ENCODE measurements at places on chromosomes 4 and X.
A peak's percentile ranks its signal among the peaks of the same experiment; 100 is the strongest.

DNA sequence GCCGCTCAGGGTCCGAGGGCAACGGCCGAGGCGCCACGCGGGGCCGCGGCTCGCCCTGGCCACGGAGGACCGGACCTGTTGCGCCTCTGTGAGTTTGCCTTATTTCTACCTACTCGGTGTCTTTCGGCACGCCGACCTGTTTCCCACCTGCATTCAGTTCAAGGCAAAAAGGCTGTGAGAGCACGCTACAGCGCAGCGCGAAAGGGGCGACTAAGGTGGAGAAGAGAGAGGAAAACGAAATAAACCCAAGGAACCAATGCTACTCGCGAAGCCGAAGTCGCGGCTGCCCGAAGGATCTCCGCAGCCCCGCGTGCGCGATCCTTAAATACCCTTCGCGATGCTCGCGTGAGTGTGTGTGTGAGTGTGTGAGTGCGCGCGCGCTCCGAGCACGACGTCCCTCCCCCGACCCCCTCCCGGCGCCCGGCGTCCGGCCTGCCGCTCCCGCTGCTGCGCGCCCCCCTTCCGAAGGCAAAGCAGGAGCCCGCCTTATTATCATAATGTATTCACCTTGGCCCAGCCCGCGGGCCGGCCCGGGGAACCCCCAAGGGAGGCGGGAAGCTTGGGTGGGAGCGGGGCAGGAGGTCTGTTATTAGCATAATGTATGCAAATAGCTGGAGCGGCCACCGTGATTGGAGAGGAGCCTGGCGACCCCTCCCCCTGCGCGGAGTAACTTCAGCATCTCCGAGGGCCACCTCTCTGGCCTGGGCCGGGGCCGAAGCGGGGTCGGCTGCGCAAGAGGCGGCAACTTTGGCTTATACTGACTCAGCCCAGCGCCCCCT is at the start of gene COL25A1:
Gene COL25A1 (minus strand): TSS at position 298 of the 779 bp plus-strand sequence.
- no peak for DNase-seq

- no peak for DNase-seq
These were observed 203.8 kb downstream of the AASDH start for GRCh38 chr4:56183344-56183959.

GRCh38 chrX:131723646-131724045 is 179.8 kb downstream of the OR13H1 start:
- DNase-seq, result no peak

- DNase-seq, result no peak
These were observed 1310.8 kb upstream of the AGA start for GRCh38 chr4:178752954-178753525.

DNA sequence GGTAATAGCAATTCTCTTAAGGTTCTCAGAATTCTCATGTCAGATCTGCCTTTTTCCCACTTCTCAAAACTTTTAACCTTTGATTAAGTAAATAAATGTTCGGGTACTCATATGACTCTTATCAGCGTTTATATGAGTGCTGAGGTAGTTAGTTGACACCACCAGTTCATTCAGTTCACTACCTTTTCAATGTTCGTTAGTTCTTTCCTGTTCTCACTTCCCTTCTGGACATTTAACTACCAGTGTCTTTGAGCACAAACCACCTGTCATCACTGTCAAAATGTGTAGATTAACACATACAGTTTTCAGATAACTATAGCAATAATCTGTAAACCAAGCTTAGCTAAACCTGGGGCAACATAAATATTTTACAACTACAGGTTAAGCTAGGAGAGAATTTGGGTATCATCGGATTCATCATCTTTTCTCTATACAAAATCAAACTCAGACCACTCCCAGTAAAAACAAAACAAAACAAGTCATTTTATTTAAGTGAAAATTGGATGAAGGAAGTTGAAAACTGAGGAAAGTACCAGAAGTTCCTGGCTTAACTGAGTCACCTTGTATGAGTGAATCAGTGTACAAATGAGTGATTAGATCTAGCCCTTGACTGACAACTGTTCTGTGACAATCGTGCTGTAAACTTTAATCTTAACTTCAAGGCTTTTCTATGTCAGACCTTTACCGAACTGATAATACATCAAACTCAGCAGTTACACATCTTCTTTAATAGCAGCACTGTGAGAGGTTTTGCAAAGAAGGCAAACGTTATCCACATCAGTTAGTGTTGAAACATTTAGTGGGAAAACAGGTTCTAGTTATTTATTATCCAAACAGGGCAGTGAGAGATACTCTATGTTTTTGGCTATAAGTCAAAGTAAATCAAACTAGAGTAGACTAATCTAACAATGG is 41.9 kb downstream of the ARHGEF38 start:
- DNase-seq, result no peak

DNA sequence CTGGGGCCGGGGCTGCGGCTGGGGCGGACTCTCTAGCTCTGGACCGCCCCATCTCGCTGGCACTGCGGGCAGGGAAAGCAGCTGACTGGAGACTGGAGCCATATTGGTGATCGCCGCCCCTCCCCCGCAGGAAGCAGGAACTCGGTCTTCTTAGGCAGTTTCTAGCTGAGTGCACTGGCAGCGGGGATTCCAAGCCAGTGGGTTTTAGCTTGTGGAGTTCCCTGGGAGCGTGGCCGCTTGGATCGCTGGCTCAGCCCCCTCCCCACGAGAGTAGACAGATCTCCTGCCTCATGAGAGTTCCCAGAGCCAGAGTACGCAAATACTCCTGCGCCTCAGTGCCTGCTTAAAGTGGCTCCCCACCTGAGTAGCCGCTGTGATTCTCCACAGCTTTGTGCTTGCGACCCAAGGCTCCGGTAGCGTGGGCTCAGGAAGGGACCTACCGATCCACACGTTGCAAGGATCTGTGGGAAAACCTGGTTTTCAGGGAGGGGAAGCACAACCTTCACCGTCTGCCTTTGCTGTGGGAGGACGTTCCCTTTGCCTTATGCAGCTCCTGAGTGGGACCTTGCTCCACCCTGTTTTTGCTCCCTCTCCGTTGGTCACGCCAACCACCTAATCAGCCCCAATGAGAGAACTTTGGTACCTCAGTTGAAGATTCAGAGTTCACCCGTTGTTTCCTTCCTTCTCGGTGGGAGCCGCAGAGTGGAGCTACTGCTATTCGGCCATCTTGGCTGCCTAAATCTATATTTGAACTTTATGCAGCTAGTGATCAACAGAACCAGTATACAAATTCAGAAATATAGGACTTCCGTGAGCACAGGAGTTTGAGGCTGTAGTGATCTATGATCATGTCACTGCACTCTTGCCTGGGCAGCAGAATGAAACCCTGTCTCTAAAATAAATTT is 803.9 kb upstream of the PCDH10 start:
- no peak for DNase-seq

DNA sequence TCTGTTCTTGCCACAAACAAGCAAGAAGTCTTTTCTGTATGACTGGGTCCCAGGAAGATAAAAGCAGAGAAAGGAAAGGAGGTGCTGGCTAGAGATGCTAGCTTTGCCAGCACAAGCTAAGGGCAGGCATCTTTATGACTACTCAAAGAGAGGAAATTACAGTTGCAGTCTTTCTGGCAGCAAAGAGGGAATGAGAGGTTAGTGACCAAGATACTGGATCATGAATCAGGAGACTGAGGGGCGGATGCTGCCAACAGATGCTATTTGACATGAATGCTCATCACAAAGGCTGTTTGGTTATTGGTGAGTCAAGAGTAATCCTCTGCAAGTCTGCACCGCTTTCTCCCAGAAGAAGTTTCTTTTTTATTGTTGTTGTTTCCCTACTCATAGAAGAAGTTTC is 5.5 kb upstream of the XIAP start:
- no peak for DNase-seq

DNA sequence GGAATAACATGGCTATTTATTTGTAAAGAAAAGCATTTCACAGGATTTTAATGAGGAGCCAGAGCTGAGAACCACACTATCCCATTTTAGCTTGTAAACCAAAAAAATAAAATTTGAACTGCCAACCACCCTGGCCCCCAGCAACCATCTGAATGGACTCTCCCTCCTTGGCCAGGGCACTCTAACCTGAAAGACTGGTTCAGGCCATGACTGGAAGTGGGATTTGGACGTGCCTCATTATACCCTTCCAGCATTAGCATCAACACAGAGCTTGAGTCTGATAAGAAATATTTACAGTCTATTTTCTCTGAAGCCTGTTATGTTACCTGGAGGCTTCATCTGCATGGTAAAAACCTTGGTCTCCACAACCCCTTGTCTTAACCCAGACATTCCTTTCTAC is 30.0 kb downstream of the METAP1 start:
- DNase-seq, result no peak

DNA sequence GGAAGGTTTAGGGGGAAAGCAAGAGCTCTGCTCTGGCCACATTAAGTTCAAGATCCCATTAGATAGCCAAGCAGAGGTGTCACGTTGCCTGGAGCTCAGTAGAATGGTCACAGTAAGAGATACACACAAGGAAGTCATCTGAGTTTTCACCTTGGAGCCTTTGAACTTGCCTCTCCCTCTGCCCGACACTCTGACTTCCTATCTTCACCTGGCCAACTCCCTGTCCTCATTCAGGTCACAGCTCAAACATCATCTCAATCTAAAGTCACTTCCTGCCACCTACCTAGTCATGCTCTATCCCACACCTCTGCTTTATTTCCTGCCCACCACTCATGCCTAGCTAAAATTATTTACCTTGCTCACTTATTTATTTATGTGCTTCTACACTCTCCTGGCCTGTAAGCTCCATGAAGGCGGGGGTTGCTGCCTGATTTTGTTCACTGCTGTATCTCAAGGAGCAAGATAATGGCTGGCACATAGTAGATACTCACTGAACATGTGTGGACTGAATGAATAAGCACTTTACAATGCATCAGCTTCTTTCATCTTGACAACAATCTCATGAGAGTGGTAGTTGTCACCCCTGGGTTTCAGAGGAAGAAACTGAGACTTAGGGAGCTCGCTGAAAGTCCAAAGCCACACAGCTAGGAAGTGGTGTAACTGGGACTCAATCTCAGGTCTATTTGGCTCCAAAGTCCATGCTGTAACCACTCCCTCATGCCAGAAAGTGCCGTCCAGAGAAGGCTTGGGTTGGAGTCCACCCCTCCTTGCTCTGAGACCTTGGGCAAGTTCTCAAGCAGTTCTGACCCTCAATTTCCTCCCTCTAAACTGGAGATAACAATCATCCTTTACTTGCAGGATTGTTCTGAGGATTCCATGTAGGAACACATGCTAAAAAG is 40.3 kb downstream of the EFNB1 start:
- peak; percentile 47 for DNase-seq

GRCh38 chr4:182549356-182549755 is 306.2 kb downstream of the TENM3 start:
- no peak for DNase-seq

GRCh38 chrX:110851780-110852179 is 56.2 kb upstream of the CHRDL1 start:
- DNase-seq, result peak; percentile 2

GRCh38 chrX:123740536-123740935 is 7.7 kb upstream of the THOC2 start:
- no peak for DNase-seq

DNA sequence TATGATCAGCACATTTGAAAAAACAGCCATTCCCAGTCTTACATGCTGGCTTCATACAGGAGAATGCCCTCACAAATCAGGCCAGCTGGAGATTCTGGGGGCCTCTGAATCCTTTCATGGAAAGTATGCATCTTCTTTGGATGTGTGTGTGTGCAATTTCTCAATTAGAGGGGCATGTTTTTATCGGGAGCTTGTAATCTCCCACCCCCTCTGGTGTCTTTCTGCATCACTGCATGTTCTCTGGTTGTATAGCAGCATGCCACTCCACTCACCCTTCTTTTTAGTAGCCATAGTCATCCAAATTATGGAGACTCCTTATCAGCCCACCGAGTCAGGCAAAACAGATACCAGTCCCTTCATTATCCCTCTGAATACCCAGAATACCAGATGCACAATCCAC is 282.2 kb upstream of the SLIT2 start:
- DNase-seq, result no peak

DNA sequence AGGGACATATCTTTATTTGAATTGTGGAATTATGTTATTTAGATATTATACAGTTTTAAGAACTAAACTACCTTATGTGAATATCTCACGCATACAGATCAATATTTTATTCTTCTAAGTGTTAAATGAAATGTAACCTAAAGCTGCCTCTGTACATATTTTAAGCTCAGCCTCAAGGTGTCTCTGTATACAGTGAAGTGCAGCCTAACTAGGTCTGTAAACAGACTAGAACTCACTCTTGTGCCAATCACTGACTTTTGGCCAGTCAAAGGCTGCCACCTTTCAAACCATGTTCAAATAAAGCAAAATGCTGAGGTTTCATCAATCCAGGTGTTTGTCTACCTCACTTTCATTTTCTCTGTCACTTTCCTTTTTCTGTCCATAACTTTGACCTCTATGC is 1074.5 kb upstream of the PRKX start:
- no peak for DNase-seq

GRCh38 chr4:98994474-98995182 is 893 bp upstream of the METAP1 start:
- DNase-seq, result no peak

DNA sequence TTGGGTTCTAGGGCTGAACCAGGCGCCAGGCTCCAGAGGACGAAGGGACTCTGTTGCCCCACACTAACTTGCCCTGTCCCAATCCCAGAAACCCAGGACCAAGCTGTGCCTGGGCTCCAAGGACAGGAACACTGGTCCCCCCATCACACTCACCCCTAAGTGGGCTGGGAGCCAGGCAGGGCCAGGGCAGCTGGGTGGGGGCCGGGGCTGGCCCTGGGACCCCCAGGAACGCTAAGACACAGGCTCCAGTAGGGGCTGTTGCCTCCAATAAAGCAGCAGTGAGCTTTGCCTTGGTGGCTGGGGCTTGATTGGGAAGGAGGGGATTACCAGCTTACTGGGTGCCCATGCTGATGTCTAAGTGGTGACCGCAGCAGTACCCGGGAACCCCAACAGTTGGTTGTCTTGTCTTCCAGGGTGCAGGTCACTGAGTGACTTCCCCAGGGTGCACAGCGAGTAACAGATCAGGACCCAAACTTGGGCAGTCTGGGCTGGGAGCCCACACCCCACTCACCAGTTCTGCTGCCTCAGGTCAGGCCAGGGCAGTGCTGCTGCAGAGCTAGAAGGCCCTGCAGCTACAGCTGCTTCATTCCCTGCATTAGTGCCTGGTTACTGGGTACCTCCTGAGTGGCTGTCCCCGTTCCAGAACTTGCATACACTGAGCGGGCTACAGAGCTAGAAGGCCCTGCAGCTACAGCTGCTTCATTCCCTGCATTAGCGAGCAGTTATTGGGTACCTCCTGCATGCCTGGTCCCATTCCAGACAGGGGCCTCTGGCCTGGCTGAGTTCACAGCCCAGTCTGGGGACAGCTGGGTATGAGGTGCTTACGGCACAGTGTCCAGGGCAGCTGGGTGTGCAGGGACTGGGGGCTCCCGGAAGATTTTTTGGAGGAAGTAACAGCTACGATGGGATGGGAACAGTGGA is 9.4 kb upstream of the ADD1 start:
- DNase-seq, result no peak

GRCh38 chr4:93127489-93127888 is 701.1 kb upstream of the ATOH1 start:
- DNase-seq, result no peak

DNA sequence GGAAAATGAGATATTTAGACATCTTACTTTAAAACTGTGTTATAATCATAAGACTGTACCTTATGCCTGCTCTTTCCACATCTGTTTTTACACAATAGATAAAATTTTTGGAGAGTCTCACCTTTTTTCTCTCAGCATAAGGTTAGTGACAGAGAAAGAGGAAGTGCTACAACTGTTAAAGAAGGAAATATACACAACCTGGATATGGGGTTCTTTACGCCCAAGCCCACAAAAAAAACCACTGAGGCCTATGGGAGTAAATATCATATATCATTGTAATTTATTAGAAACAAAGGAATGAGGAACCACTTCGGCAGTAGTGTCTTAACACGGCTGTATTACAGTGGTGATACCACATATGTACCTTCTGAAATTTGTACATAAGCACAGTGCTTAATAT is 265.9 kb upstream of the GK2 start:
- DNase-seq, result no peak

GRCh38 chr4:37389967-37390580 is 145.5 kb downstream of the NWD2 start:
- DNase-seq, result peak; percentile 59
